ENCODE measurements at places on chromosomes 12 and 14.
A peak's percentile ranks its signal among the peaks of the same experiment; 100 is the strongest.

- DNase-seq, result no peak
Measured at GRCh38 chr12:15982471-15982870, 71.3 kb downstream of the DERA start.

DNA sequence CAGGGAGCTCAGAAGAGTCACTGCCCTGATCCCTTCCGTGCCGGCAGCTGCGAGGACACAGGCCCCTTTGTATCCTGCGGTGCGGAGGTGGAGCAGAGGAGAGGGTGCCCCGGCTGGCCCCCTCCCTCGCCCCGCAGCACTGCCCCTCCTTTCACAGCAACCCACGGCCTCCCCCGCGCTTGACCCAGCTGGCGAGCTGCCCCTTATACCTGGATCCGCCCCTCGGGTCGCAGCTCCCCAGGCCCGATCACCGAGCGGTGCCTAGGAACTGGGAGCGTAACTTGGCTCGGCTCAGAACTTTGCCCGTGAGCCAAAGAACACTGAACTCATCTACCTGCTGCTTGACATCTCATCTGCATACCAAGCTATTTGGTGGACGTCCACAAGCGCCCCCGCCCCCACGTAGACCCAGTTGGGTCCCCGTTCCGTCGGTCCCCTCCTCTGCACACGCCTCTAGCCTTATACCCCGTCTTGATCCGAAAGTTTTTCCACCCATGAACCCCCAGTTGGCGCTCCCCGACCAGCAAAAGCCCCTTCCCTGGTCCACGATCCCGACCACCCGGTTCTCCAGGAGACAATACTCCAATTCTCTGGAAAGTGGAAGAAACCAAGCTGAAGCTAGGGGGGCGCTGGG, 697 bp upstream of the DNAJC14 start:
- peak; percentile 58 for DNase-seq

DNA sequence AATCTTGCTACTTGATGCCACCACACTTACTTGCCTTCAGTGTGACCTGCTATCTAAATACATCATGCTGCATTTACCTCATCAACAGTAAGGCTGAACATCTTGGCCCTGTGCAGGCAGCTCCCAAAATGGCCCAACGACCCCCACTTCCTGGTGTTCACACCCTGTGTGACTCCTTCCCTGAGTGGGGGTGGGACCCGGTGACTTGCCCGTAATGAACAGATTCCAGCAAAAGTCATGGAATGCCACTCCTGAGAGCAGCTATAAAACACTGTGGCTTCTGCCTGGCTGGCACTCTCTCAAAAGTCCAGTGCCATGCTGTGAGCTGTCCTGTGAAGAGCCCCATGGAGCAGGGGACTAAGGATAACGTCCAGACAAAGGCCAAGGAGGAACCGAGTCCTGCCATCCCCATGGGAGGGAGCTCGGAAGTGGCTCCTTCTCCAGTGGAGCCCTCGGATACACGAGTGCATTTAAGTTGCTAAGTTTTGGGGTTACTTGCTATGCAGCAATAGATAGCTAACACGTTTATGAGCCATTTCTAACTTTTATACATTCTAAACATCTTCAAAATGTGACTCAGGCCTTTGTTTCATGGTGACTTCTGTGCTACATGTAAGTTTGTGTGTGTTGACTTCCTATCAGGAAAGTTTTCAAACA, 33.0 kb downstream of the P2RX2 start:
- no peak for DNase-seq

GRCh38 chr12:97805146-97805545, 342.5 kb downstream of the RMST start:
- no peak for DNase-seq

DNA sequence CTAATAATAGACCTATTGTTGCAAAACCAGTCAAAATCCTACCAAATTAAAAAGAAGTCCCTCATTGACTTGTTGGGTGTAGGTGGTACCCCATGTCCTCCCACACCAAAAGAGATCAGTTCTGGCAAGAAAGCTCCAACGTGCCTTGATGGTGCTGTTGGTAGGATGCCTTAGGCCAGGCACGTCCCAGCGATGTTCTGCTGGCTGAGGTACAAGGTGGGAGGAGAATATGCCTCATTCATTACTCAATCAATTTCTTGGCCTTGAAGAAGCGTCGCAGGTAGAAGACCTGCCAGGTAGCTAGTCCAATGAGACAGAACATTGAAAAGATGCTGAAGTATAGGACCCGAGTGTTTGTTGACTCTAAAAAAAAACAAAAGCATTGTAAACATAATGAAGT, 7.8 kb upstream of the NEK9 start:
- DNase-seq, result no peak

DNA sequence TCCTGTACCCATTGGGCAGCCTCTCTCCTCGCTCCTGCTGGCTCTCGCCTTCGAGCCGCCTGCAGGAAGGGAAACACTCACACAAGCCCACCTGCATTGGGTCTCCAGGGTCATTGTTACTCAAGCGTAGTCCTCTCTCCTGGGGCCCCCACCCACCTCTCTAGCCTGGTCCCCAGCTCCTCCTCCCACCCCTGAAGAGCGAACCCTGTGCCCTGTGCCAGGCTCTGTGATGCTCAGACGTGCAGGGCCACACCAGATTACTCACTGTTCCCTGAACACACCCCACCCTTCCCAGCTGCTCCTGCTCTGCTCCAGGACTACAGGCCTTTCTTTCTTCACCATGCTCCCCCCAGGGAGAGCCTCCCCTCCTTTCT, 88.1 kb downstream of the NINJ2 start:
- no peak for DNase-seq

GRCh38 chr14:23568600-23569331, 1.2 kb upstream of the AP1G2 start:
- no peak for DNase-seq

Data from NCI-H187 (cell line).